Osteoblast (primary cell): ENCODE measurements at places on chromosomes 1 and 21. TPM values are rescaled to one million over a fixed set of nuclear protein-coding genes. Genes with fewer than 3 reads are reported as not detected.

HSD3B2 gene
- not detected in 2 replicates for total RNA-seq

ARID1A gene
- total RNA-seq = 22.8 and 23.6 TPM in 2 replicates

KHDC4 gene
- total RNA-seq = 32.7 and 37.3 TPM in 2 replicates

CRYAA gene
- total RNA-seq = not detected in 2 replicates

RCSD1 gene
- under 0.01 and 0.29 TPM in 2 replicates for total RNA-seq

TFF1 gene
- total RNA-seq = not detected in 2 replicates

EPHA10 gene
- total RNA-seq = not detected in 2 replicates

GPATCH4 gene
- total RNA-seq = 8.0 and 11.2 TPM in 2 replicates

UMODL1 gene
- total RNA-seq = under 0.01 TPM in 1 of 2 replicates, not detected in the other

PTCH2 gene
- total RNA-seq = 0.29 and 0.36 TPM in 2 replicates

TAL1 gene
- total RNA-seq = not detected in 2 replicates

ATP6V1G3 gene
- 0.36 TPM in 1 of 2 replicates, not detected in the other for total RNA-seq

CORT gene
- 0.29 and 0.36 TPM in 2 replicates for total RNA-seq

KRTAP10-8 gene
- total RNA-seq = not detected in 2 replicates

PTGS2 gene
- 3.3 and 3.8 TPM in 2 replicates for total RNA-seq

PSMD4 gene
- 140 and 150 TPM in 2 replicates for total RNA-seq

FCRL4 gene
- not detected in 2 replicates for total RNA-seq

KRTAP7-1 gene
- total RNA-seq = not detected in 2 replicates

DNAJC28 gene
- total RNA-seq = 3.2 and 4.0 TPM in 2 replicates

GJA8 gene
- not detected in 2 replicates for total RNA-seq

FCRL6 gene
- total RNA-seq = not detected in 2 replicates

HSPB7 gene
- 4.1 and 6.9 TPM in 2 replicates for total RNA-seq

CRYZ gene
- total RNA-seq = 33.9 and 35.1 TPM in 2 replicates

DNALI1 gene
- total RNA-seq = 6.5 and 7.2 TPM in 2 replicates

ZBTB17 gene
- 25.0 and 29.7 TPM in 2 replicates for total RNA-seq

PADI1 gene
- total RNA-seq = under 0.01 TPM in 2 replicates

SHISAL2A gene
- not detected in 2 replicates for total RNA-seq

NASP gene
- 25.9 and 27.5 TPM in 2 replicates for total RNA-seq

INSRR gene
- 0.29 and 0.36 TPM in 2 replicates for total RNA-seq

WDR64 gene
- total RNA-seq = not detected in 2 replicates

PTPRC gene
- total RNA-seq = under 0.01 and 1.1 TPM in 2 replicates

GBP6 gene
- total RNA-seq = not detected in 2 replicates

POTED gene
- total RNA-seq = not detected in 2 replicates

ZDHHC18 gene
- 6.2 and 7.6 TPM in 2 replicates for total RNA-seq

GPN2 gene
- total RNA-seq = 8.0 and 8.3 TPM in 2 replicates

LRRIQ3 gene
- 0.59 and 0.72 TPM in 2 replicates for total RNA-seq

C8A gene
- total RNA-seq = not detected in 2 replicates

LRRN2 gene
- total RNA-seq = under 0.01 TPM in 1 of 2 replicates, not detected in the other

RGS18 gene
- total RNA-seq = 0.36 and 0.88 TPM in 2 replicates
